ENCODE measurements at places on chromosomes 1 and 21.

DNA sequence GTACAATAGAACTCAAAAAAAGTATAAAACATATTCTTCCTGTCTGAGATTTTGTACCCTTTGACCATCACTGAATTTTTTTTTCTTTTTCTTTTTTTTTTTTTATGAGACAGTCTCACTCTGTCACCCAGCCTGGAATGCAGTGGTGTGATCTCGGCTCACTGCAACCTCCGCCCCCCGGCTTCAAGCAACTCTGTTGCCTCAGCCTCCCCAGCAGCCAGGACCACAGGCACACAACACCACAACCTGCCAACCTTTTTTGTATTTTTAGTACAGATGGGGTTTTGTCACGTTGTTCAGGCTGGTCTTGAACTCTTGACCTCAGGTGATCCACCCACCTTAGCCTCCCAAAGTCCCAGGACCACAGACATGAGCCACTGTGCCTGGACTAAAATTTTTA is 10.4 kb downstream of the SDCCAG8 start:
- DNase-seq: no peak

DNA sequence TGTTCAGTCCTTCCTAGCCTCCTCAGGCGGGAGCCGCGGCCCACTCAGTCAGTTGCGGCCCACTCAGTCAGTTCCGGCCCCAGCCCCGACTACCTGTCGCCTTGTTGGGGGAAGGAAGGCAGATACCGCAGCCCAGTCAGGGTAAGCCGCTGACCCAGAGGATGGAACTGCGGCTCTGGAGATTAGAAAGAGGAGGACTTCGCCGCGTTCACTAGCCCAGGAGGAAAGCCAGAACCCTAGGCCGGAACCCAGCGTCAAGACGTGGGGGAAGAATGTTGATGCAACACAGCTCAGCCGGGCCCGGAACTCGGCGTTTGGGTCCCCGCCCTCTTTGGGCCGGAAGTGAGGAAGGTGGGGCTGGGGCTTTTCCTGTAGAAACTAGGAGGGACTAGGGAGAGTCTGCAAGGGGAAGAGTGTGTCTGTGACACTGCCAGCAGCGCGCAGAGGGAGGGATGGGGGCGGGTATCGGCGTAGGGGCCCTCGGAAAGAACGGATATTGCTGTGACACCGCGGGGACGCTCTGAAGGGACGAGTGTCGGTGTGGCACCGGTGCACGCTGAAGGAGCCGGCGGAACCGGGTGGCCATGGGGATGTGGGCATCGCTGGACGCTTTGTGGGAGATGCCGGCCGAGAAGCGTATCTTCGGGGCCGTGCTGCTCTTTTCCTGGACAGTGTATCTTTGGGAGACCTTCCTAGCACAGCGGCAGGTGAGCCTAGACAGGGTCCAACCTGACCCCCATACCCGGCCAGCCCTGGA is at the start of gene ZMPSTE24:
ZMPSTE24 (plus strand) TSS at position 549 of the 757 bp plus-strand sequence; CDS start at position 585, 36 bp downstream.
- peak; percentile 97 for DNase-seq

- no peak for DNase-seq
Measured at GRCh38 chr1:25890239-25891034, 14.9 kb upstream of the PAQR7 start.

DNA sequence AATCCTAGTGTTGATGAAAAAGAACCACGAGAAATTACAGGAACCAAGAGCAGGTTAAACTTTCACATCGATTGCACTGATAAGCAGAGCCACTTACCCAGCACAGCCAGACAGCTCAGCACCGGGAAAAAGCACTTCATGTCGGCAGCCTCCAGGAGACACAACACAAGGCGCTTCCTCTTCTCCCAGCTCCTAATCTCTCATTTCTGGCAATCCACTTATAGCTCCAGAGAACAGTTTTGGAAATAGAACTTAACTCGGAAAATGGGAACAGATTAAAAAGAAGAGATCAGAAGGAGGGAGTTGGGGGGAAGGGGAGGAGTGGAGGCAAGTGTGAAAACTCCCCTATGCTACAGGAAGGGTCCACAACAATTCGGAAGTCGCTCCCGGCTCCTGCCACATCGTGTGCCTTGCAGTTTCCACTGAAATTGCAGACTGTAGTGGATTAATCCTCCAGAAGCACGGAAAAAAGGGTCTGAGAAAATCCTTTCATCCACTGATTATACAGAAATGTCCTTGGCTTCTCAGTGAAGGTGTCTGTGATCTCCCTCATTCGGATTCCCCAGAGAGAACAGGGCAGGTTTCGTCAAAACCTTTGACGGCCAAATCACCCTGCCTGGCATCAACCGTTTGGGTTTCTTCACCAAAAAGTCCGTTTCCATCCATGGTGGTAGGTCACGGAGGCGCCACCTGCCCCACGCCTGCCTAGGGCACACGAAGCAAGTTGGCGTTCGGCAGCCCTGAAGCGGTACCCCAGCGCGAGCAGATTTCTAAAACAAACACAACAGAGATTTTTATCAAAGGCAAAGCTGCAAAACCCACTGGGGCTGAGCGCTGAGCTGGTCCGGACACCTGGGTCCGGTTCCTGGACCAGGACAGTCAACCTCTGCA is 1.1 kb downstream of the IGSF3 start:
- no peak for DNase-seq

DNA sequence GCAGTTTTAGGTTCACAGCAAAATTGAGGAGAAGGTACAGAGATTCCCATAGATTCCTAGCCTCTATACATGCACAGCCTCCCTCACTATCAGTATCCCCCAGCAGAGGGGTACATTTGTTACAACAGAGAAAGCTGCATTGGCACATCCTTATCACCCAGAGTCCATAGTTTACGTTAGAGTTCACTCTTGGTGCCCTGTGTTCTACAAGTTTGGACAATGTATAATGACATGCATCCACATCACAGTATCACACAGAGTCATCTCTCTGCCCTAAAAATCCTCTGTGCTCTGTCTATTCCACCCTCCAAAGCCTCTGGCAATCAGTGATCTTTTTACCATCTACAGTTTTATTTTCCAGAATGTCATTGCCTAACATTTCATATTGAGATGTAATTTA is 22.3 kb upstream of the RGS16 start:
- no peak for DNase-seq

- no peak for DNase-seq
Measured at GRCh38 chr1:4805987-4806386, 151.6 kb downstream of the AJAP1 start.

DNA sequence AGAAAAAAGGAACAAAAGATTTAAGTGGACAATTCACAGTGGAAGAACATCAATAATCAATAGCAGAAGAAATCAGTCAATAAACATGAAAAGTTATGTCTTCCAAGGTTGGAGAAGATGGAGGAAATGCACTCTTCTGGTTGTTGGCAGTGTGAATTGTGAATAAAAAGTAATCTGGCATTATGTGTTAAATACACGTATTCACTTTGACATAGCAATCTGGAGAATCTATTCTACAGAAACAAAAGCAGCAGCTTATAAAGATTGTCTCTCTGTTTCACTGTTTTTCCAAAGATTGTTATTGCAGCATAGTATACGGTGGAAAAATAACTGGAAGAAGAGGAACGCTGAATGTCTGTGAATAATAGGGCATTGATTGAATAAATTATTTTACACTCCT is 169.4 kb downstream of the NEK7 start:
- DNase-seq: no peak

DNA sequence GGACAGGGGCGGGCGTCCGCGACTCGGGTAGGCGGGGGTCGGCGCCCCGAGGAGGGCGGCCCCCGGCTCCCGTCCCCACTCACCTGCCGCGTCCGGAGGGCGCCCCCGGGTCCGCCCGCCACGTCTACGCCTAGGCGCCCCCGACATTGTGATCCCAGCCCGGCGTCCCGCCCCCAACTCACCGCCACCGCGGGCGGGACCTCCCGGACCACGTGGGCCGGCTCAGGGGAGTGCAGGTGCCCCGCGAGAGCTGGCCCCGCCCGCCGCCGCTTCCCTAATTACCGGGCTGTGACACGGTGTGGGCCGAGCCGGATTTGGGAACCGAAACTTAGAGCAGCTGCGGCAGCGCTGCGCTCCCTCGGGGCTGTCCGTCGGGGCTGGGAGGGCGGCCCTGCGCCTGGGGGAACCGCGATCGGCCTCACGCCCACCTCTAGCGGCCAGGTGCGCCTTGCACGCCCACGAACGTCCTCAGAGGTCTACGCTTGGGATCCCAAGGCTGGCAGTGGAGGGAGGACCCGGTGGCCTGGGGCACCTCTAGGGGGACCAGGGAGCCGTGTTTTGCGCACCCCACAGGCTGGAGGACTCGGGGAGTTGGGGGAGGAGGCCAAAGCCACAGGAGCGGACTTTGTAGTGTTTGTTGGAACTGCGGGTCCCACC is 521 bp upstream of the NADK start:
- DNase-seq: peak; percentile 78

- no peak for DNase-seq
Measured at GRCh38 chr1:38616846-38617245, 242.7 kb downstream of the RRAGC start.

DNA sequence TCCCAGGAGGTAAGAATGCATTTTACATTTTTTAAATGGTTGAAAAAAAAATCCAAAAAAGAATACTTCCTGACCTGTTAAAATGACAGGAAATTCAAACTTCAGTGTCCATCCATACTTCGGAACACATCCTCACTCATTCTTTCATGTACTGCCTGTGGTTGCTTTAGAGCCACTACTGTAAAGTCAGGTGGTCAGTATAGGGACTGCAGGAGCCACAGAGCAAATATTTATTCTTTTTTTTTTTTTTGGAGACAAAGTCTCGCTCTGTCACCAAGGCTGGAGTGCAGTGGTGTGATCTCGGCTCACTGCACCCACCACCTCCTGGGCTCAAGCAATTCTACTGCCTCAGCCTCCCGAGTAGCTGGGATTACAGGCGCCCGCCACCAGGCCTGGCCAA is 124.7 kb downstream of the CLIC6 start:
- no peak for DNase-seq

GRCh38 chr1:216903382-216903740 is 180.1 kb upstream of the ESRRG start:
- DNase-seq: no peak

DNA sequence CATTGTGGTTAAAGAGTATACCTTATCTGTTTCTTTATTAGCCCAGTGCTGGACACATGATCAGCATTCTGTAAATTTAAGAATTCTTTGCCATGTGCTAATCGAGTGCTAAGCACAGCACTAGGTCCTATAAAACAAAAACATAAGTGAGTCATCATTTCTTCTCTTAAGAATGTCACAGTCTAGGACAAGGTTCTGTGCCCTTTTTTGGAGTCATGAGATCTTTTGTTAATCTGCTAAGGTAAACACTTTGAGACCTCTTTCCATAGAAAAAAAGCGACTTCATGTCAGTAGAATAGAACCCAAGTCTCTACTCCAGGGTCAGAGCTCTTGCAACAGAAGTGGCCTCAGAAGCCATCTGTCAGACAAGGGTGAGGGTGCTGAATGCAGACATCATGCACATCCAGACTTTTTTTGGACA is 70.0 kb upstream of the NFIA start:
- DNase-seq: no peak

DNA sequence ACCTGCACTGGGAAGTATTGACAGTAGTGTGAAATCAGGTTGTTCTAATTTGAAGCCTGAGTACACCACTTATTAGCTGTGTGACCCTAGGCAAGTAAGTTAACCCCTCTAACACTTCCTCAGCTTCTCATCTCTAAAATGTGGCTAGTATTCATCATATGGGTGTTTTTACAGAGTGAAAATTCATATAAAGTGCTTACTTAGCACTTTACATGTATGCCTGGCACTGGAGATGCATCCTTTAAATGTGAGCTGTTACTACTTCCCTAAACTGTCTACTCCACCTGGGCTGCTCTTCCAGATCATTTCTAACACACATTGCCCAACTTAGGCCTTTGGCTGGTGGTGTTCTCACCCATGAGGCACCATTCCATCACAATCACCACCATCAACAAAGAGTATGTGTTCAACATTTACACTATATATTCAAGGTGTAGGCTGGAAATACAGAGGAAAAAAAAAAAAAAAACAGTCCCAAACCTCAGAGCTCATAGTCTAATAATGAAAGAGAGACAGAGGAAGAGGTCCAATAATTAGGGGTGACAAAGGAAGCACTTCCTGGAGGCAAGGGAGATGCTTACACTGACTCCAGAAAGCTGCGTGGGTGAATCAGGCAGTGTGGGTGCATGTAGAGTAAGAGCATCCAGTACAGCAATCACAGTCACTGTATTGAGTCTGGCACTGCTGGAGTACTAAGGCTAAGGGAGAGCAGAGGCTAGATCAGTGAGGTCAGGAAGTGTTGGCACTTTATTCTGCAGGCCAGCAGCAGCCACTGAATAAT is 3.6 kb downstream of the STX6 start:
- no peak for DNase-seq

Data from stimulated activated CD8-positive, alpha-beta memory T cell treated with anti-CD3 and anti-CD28 coated beads, Interleukin-7, amount 100 ng/mL, for 4 hours (primary cell).